Activated T-cell treated with anti-CD3 and anti-CD28 coated beads, Interleukin-2, amount 50 U/mL, for 72 hours (primary cell): ENCODE measurements at places on chromosomes 11 and 22. TPM values are rescaled to one million over a fixed set of nuclear protein-coding genes. Genes with fewer than 3 reads are reported as not detected.

Gene E2F8
- 15.7 TPM for total RNA-seq

DNA sequence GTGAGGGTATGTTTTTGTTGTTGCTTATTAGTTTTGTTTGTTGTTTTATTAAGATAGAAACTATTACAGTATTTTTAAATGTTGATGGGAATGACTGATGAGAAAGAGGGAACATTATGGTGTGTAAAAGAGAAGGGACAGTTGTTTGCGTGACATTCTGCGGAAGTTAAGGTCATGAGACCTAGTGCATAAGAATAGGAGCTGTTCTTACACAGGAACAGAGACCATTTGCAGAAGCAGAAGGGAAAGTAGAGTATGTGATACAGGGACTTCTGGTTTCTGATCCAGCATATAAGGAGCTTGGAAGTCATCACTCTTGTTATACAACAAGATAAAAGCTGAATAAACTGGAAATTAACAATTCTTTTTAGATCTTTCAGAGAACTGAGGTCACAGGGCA lies 299.2 kb upstream of the API5 start:
- no peak overlapping the region for H3K4me3 ChIP-seq
- no peaks in the 10 kb centered on the region for H3K36me3 ChIP-seq
- no peaks in the 10 kb centered on the region for H3K27me3 ChIP-seq
- no peak for DNase-seq
- H3K27ac ChIP-seq, result no peak overlapping the region

GRCh38 chr11:95659088-95659487 lies 130.5 kb downstream of the FAM76B start:
- no peak for DNase-seq
- H3K36me3 ChIP-seq, result peaks cover 4% of the 10 kb centered on the region
- no peak overlapping the region for H3K4me3 ChIP-seq
- peak overlapping the region; percentile 12 for H3K27ac ChIP-seq
- H3K27me3 ChIP-seq, result no peaks in the 10 kb centered on the region

DNA sequence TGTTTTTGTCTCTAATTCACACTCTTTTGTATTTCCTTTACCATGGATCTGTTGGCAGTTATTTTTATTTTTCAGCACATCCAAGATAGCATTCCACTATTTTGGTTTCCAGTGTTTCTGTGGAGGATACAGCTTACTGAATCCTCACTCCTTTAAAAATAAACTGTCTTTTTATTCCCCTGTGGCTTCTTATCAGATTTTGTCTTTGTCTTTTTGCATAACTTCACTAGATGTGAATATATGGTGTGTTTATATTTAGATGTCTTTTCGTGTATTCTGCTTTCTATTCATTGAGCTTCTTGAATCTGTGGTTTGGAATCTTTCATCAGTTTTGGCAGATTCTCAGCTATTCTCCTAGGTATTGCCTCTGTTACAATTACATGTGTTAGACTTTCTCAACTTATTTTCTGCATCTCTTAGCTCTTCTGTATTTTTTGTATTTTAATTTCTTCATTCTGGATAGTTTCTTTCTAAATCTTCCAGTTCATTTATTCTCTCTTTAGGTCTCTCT lies 7.4 kb upstream of the ATXN10 start:
- H3K4me3 ChIP-seq, result no peak overlapping the region
- H3K27me3 ChIP-seq, result peaks cover 48% of the 10 kb centered on the region
- H3K36me3 ChIP-seq, result no peaks in the 10 kb centered on the region
- no peak for DNase-seq
- no peaks in the 10 kb centered on the region for H3K4me1 ChIP-seq

DNA sequence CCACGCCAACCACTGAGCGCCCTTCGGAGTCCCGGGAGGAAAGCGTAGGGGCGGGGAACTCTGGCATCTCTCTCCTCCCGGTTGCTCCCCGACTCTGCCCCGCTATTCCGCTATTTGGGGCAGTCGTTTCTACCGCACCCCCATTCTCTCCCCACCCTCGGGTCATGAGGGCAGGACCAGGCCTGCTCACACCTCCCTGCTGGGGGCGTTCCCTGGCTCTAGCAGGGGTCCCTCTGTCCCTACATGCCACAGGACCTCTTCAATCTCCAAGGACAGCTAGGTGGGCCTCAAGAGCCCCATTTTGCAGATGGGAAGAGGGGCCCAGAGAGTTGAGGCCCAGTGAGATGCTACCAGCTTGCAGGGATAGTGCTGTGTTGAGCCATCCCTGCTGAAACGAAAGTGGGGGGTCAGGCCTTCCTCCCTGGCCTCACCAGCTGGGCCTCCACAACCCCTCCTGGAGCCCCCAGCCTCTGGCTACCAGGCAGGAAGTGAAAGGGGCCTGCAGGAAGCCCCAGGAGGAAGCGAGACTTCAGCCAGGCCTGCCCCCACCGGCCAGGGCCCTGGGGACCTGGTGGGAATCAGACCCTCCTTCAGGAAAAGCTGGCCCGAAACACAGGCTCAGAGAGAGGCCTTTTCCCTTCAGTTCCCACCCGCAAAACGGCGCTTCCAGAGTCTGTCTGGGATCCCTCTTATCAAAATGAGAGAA lies 5.5 kb upstream of the SHISA8 start:
- no peak for DNase-seq
- peaks cover 12% of the 10 kb centered on the region for H3K27me3 ChIP-seq
- peaks cover 33% of the 10 kb centered on the region for H3K4me1 ChIP-seq
- peak overlapping the region; percentile 29 for H3K27ac ChIP-seq
- peak overlapping the region; percentile 34 for H3K4me3 ChIP-seq

DNA sequence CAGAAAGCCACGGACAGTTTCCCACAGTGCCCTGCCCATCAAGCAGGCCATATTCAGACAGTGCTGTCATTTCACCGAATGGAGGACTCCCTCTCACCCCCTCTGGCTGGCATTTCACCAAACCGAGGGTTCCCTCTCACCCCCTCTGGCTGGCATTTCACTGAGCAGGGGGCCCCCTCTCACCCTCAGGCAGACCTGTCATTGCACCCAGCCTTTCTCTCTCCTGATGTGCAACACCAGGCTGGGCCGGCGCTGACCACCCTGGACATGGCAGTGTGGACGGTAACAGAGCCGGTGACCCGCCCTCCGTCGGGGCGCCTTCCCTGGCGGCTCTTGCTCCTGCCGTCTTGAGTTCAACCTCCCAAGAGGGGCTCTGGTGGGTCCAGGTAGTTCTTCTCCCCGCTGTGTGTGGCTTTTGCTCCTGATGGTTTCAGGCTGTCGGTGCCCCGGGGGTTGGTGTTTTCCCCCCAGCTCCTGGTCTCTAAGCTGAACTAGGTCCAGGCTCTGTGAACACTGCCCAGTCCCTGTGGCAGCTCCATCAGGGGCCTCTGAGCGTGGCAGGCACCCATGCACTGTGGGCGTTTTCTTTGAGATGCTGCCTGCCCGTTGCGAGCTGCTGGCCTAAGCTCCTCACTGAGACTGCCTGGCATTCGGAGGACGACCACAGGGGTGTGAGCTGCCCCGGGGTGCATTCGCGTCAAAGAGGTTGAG lies 46.9 kb downstream of the SMIM38 start:
- no peak overlapping the region for H3K27ac ChIP-seq
- no peak for DNase-seq
- H3K4me3 ChIP-seq, result no peak overlapping the region
- peaks cover 16% of the 10 kb centered on the region for H3K27me3 ChIP-seq
- H3K4me1 ChIP-seq, result peaks cover 10% of the 10 kb centered on the region
